Mucosa of descending colon (tissue), 3 donors: ENCODE measurements at places on chromosomes 11 and 22. TPM values are rescaled to one million over a fixed set of nuclear protein-coding genes. Genes with fewer than 3 reads are reported as not detected.

DNA sequence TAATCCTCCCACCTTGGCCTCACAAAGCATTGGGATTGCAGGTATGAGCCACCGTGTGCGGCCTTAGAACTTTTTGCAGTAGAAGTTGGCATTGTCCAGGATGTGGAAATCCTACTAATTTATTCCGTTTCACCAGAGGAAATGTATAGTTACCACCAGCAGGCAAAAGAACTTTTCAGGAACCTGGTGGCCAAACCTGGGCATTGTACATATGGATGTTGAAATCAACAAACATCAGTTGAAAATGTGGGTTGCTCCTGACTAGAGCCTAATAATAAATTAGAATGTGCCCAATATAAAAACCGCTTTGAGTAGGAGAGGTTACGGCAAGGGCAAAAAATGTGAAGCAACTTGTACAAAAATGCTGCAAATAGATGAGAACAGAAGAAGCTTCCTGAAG, 40.7 kb upstream of the XBP1 start:
- no peak for DNase-seq

DNA sequence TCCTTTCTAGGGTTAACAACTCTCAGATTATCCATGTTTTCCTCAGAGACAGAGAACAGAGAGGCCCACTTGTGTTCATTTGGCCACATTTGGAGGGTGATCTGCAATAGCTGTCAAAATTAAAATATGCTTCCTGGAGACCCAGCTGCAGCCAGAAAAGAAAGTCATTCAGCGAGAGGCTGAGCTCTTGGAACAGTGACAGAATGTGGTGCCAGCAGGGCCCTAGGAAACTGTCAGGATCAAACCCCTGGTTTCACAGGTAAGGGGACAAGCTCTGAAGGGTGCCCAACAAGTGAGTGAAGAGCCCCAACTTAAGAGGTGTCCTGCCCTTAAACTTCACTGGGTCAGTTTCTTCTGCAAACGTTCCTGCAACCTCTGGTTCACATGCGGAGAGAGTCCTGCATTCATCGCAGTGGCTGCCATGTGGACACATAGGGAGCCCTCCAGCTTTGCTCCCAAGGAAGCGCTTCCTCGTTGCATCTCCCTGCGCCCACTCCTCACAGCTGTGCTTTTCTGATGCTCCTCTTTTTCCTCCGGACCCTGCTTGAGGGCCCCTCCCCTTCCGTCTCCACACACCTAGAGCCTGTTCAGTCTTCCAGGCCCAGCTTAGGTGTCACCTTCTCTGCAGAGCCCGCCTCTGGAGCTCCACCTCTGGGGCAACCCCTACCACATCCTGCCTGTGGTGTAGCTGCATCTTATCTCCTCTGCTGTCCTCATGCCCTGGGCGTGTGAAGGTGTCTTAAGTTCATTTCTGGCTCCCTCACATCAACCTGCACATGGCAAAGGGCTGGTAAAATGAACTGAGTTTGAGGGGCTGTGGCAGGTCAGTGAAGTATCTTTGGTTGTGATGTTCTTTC, 3.9 kb downstream of the UCP3 start:
- DNase-seq: no peak

DNA sequence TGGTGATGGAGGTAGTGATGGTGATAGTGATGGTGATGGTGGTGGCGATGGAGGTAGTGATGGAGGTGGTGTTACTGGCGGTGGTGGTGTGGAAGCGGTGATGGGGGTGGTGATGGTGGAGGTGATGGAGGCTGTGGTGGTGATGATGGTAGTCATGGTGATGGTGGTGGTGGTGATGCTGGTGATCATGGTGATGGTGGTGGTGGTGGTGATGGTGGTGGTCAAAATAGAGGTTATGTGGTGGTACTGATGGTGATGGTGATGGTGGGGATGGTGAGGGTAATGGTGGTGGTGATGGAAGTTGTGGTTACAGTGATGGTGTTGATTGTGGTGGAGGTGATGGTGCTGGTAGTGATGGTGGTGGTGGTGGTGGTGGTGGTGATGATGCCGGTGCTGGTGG, 199.2 kb downstream of the IGLL1 start:
- DNase-seq: no peak

DNA sequence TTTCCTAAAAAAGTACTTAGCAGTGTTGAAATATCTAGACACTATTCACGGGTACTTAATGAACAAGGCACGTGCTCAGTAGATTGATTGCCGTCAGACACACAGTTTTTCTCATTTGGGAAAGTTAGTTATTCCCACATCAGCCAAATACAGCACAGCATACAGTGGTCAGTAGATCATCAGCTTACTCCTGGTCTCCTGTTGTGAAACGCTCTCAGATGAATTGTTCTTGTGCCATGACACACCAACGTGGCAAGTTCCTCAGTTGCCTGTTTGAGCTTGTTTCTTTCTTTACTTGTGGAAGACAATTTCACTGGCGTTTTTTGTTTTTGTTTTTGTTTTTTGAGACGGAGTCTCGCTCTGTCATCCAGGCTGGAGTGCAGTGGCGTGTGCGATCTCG, 8.6 kb downstream of the TAB1 start:
- no peak for DNase-seq

Gene KCNJ5
- total RNA-seq: 3.9 TPM

- no peak for DNase-seq
These were observed 1.9 kb downstream of the PIWIL3 start for GRCh38 chr22:24772493-24773220.

Gene NPAS4
- total RNA-seq: not detected

GRCh38 chr11:120298461-120298860, 26.6 kb upstream of the TLCD5 start:
- no peak for DNase-seq
